ENCODE measurements at places on chromosomes 1 and 21.
A peak's percentile ranks its signal among the peaks of the same experiment; 100 is the strongest.

DNA sequence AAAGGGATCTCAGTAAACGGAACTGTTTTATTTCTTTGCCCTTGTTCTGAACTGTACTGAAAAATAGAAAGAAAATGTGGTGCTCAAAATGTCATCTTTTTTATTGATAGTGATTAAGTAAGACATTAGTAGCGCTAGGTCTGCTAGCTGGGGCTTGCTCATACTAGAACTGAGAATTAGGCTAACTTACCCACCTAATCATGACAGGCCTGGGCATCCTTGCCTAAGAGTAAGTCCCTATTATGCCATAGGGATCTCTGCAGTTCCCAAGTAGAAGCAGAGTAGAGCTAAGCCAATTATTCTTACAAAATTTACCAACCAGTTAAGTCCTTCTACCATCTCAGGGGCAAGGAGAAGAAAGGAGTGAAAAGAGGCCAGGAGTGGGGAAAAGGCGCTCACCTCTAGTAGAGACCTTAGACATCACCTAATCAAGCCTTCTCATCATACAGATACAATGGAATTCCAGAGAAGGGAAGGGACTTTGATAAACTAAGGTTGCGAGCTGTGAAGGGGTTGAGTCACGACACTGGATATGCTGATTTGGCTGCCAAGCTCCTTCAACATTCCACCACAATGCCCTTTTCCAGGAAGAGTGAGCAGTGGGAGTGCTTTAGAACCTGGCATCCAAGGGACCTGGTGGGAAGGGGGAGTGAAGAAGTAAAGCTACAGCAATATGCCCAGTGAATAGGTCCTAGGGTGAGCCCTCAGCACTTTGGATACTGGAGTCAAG is 27.7 kb upstream of the RPTN start:
- DNase-seq: no peak

- no peak for DNase-seq
Measured at GRCh38 chr21:15199414-15200383, 134.9 kb upstream of the NRIP1 start.

DNA sequence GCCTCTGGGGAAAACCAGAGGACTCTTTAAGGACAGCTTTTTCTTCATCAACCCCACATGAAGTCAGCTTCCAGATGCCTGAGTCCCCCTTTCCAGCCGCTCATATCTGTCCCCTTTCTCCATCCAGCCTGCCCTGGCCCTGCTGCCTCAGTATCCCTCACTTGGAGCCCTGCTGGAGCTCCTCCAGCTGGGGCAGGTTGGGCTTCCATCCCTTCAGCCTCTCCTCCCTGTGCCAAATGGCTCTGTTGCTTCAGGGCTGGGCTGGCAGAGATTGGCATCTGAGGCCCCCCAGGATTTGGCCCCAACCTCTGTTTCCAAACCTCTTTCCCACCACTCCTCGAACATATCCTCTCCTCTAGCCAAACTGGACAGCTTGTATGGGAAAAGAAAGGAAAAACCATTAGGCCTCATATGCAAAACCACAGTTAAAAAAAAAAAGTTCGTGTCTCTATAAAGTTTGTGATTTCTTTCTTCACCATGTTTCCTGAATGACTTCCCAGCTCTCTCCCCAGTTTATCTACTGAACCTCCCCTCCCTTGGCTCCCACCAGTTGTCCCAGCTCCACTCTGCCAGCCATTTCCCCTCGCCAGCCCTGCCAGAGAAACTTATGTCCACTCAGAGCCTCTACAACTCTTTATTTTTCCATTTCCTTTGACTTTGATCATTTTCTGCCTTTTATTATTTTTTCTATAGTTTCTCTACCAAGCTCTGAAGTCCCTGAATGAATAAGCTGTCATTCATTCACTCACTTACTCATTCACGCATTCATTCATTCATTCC is 217.9 kb downstream of the FOXD2 start:
- DNase-seq: no peak

DNA sequence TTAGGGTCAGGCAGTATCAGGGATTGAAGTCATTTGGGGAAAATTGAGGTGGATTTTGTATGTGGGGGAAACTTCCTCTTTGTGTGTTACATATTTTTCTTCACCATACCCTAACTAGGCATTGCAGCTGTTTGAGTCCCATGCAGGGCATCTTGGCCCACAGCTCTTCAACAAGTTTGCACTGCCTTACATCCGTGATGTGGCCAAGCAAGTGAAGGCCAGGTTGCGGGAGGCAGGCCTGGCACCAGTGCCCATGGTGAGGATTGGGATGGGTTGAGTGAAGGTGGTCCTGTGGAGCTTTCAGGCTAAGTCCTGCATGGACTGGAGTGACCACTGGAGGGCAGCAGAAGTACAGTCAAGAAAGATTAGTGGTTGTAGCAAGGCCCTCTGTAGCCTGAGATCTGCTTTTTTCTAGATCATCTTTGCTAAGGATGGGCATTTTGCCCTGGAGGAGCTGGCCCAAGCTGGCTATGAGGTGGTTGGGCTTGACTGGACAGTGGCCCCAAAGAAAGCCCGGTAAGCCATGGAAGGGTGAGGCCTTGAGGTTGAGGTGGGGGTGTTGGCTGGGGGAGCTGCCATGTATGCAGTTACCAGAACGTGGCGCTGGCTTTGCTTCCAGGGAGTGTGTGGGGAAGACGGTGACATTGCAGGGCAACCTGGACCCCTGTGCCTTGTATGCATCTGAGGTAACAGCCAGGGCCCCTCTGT is 2.4 kb downstream of the UROD start:
- DNase-seq: peak; percentile 40

GRCh38 chr21:43815107-43815613 is 25.8 kb downstream of the RRP1 start:
- DNase-seq: no peak

DNA sequence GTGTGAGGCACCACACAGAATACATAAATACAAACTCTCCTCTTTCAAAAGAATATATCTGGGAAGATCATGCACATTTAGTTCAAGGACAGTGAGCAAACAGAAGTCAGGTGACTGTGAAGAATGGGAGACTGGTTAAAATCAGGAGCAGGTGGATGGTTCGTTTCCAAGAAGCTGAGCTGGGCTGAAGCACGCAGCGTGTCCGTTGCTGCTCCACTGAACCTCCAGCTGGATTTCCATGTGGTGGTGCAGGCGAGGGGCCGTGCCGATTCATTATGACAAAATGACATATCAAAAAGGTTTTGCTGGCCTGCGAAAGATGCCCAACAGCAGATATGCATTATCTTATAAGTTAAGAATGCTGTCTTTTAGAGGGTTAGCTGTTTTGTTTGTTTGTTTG is 66.0 kb downstream of the OLIG1 start:
- no peak for DNase-seq

DNA sequence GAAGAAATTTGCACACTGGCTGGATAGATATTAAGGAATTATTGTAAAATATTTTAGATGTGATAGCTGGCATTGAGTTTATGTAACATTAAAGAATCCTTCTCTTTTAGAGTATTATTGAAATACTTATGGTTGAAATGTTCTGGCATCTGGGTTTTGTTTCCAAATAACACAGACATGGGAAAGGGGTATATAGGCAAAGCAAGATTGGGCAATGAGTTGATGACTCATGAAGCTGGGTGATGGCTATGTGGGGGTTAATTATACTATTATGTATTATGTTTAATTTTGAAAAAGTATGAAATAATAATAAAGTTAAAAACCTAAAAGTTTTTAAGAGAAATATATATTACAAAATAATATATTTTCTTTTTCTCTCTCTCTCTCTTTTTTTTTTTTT is 12.5 kb upstream of the PTPN14 start:
- no peak for DNase-seq

DNA sequence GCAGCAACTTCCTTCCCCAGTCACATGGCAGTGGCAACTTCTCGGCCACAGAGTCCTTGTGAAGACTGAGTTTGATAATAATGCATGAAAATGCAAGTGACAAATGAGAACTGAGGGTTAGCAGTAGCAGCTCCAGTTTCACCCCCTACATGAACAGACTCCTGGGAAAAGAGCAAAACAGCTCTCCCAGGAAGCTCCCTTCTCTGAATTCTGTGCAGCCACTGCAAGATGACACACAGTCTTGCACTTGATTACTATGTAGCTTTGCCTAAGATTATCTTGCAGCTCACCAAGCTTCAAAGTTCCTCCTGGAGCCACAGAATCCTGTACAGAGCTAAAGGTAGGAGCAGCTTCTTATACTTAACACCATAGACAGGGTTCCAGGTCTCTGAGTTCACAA is 4.7 kb downstream of the PGBD5 start:
- DNase-seq: no peak

GRCh38 chr1:116895073-116895472 is 14.6 kb upstream of the PTGFRN start:
- no peak for DNase-seq

- no peak for DNase-seq
Measured at GRCh38 chr1:156577550-156577949, 2.0 kb upstream of the TTC24 start.

GRCh38 chr1:151834239-151834638 is 2.6 kb upstream of the RORC start:
- no peak for DNase-seq

DNA sequence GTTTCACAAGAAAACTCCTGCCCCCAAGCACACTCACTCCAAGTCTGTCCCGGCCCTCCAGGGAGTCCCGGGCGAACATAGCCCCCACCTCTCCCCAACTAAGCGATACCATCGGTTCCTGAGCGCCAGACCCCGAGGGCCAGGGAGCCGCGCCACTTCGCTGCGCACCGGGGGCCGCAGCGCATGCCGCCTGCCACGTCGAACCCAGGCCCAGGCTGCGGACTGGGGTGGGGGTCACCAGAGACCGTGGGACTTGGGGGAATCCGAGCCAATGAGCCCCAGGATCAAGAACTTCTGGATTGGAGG is 801 bp downstream of the RSPO1 start:
- no peak for DNase-seq

GRCh38 chr1:172351754-172352161 is 68.7 kb upstream of the C1orf105 start:
- no peak for DNase-seq

DNA sequence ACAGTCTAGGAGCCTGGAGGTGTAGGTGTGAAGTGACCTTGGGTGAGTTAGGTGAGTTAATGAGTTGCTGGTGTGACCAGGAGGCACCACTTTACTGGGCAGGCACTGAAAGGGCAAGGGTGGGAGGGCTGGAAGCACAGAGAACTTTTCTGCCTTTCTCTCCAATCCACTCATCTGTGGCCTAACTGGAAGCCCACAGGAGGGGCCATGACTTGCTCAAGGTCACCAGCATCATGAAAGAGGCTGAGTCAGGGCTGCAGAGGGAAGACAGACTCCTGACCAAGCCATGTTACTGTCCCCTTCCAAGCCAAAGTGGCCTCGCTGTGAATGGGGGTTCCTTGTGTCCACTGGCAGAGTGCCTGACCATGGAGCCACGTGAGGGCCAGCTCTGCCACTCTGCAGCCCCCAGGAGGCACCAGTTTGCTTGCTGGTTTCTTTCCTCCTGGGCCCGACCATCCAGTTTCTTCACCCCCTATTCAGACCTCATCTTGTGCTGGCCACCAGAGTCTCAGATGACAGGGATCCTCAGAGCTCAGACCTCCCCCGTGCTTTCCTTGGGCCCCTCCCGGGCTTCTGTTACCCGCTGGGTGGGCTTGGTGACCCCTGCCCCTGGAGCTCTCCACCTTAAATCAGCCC is 4.3 kb upstream of the BSND start:
- no peak for DNase-seq

DNA sequence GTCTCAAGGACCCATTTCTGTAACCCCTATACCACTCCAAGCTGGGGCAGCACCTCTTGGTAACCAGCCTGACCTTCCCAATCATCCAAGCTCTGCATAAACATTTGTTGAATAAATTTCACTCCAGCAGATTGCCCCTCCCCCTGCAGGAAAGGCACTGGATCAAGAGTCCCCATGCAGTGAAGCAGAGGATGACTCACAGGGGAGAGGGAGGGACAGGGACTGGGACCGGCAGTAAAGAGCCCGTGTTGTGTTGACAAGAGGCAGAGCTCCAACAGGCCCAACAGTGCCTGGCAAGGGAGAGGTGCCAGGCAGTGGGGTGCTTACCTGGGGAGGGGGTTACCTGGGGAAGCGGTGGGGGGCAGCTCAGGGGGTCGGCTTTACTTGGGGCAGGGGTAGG is 32.3 kb downstream of the SLC9A1 start:
- DNase-seq: no peak

DNA sequence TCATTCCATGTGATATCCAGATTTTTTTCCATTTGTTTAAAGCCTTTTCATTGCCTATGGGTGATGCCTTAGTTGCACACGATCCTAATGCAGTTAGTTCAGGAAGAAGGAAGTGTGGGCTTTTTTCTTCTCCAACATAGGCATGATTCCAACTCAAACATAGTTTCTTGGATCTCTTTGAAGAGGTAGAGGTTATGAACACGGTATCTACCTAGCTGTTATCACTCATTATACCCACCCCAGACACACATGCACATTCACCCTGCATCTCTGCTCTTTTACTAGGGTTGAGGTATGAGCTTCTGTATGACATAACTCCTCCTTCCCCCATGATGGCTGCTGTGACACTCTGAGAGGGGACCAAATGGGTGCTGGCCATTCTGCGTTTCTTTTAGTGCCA is 122.1 kb upstream of the ZNF648 start:
- DNase-seq: no peak

DNA sequence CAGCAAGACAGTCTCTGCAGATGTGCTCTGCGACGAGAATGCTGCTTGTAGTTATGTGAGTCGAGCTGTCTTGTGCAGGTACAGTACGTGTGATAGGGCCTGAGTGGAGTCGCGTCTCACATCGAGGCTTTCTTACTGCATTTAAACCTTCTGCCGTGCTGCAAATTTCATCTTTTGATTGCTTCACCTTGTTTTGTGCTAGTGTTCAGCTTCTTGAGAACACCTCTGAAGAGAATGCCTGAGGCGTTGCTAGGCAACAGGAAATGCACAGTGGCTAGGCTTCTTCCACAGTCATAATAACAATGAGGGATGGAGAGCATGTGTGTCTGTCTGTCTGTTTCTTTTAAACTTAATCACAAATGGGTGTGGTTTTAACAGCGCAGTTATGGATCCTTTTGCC is 52.9 kb downstream of the MRPS6 start:
- DNase-seq: no peak

DNA sequence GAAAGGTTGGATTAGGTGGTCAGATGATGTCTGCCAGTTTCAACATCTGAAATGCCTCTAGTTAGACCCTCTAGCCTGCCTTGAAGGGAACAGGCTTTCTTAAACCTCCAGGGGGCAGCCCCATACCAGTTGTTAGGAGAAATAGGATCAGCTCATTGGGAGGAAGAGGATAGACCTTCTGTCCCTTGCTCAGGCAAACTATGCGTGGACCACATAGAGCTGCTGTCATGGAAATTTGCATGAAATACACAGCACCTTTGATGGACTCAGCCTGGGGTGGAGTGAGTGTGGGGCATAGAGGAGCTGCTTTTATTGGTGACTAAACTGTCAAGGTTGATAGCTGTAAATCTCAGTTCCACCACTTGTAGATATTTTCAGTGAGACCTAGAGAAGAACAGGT is 38.4 kb upstream of the SPAG17 start:
- no peak for DNase-seq

- no peak for DNase-seq
Measured at GRCh38 chr1:230696722-230697437, 17.0 kb downstream of the AGT start.

- DNase-seq: peak; percentile 20
Measured at GRCh38 chr1:205430696-205431305, 8.9 kb upstream of the LEMD1 start.

Measured in stimulated activated CD8-positive, alpha-beta memory T cell treated with anti-CD3 and anti-CD28 coated beads, Interleukin-4, amount 100 ng/mL, for 1 hour (primary cell).